Stimulated activated CD4-positive, alpha-beta T cell treated with anti-CD3 and anti-CD28 coated beads, Interleukin-1b, Interleukin-23, amount 100 ng/mL, for 24 hours (primary cell): ENCODE measurements at places on chromosomes 1 and 21.

DNA sequence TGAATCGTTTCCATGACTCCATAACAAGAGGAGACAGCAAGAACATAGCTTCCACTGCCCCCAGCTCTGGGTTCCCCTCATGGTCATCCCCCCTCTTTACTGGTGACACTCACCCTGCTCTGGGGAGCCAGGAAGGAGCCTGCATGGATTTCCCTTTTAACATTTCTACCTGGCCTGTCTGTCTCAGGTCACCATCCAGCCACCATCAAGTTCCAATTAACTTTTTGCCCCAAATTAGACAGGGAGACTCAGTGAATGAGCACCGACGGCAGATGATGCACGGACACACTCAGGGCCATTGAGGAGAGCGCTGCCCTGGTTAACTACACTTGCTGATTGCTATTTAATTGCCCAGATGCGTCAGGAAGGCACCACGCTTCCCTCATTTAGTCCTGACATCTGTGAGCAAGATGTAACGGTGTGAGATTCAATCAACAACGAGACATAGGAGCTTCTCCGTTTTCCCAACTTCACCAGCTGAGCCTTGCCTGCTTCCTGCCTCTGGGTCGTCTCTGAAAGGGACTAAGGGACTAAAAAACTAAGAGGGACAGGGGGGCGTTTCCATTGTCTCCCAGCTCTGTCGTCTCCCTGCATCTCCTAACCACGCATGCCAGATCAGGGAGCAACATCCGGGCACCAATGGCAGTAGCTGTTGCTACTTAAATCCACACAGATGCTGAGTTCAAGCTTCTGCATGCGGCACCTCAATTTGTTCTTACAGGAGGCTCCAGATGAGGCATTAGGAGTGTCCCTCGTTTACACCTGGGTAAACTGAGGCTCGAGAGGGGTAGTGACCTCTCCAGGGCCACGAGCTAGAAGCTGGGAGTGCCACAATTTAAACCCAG is 426.7 kb downstream of the NPHP4 start:
- DNase-seq, result no peak

GRCh38 chr1:74193908-74194307 is 4.1 kb downstream of the LRRIQ3 start:
- no peak for DNase-seq

GRCh38 chr1:186218654-186219352 is 156.2 kb downstream of the TPR start:
- no peak for DNase-seq

GRCh38 chr1:158969855-158970254 is 38.5 kb downstream of the PYHIN1 start:
- DNase-seq, result no peak

- DNase-seq, result no peak
Observed at GRCh38 chr1:167957710-167958109, 20.8 kb upstream of the MPC2 start.

- no peak for DNase-seq
Observed at GRCh38 chr1:184150776-184151531, 99.4 kb downstream of the TSEN15 start.

GRCh38 chr1:41353744-41354143 is 7.5 kb upstream of the FOXO6 start:
- no peak for DNase-seq

GRCh38 chr1:186792870-186793581 is 35.7 kb upstream of the PLA2G4A start:
- no peak for DNase-seq

GRCh38 chr1:115648717-115649691 is 7.2 kb downstream of the VANGL1 start:
- no peak for DNase-seq

GRCh38 chr21:32915099-32915498 is 110.6 kb upstream of the OLIG2 start:
- no peak for DNase-seq

- DNase-seq, result no peak
Observed at GRCh38 chr1:218164930-218165700, 120.0 kb upstream of the RRP15 start.

DNA sequence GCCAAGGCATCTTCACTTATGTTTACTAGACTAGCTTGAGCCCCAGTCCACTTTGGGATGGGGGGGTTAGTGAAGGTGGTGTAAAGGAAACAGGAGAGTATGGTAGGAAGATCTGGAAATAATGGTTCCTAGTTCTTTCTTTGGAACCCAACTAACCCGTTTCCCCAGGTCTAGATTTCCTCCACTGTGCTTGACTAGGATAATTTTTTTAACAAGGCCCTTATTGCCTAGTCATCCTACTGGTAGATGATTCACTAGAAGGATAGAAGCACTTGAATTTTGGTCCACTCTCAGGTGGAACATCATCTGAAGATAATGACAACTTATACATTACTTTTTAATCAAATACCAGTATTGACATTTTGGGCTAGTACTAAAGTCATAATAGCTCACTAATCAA is 45.9 kb upstream of the MYOCOS start:
- DNase-seq, result no peak

DNA sequence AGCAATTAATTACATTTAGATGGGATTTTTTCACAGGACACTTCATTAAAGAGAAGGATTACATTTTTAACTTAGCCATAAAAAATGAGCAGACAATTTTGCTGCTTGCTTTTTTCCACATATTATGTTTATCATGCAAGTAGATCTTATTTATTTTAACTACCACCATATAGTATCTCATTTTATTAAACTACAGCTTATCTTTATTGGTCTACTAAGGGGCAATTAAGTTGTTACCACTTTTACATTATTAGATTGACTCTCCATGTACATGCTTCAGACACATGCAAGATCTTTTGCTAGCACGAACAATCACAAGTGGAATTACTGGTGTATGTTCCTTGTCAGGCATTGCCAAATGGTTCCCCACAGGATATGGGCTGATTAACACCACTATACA is 99.8 kb upstream of the NFIA start:
- DNase-seq, result no peak

GRCh38 chr1:10784998-10785727 is 11.3 kb downstream of the CASZ1 start:
- no peak for DNase-seq
